ENCODE measurements at places on chromosomes 7 and 10. TPM values are rescaled to one million over a fixed set of nuclear protein-coding genes. Genes with fewer than 3 reads are reported as not detected.

GRCh38 chr10:86362586-86363183, 3.9 kb downstream of the GRID1 start:
- no peak for DNase-seq
- no peak overlapping the region for H3K4me3 ChIP-seq
- no peaks in the 10 kb centered on the region for H3K36me3 ChIP-seq
- peaks cover 22% of the 10 kb centered on the region for H3K4me1 ChIP-seq

DNA sequence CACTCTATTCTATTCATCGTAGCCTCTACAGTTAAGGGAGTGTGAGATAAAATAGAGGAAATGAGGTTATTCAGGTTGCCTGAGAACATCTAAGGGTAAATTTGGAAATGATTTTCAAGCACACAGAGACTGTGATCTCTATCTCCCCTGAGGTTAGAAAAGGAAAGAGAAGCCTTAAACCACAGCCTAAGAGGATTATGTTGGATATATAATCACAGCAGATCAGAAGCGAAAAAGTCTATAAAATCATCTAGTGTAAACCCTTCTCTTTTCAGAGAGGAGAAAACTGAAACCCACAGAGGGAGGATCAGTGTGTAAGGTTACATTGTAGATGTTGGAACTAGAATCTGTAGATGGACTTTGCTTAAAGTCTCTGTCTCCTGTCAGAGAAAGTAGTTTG, 90.6 kb upstream of the SEMA3E start:
- H3K4me3 ChIP-seq: no peak overlapping the region
- H3K4me1 ChIP-seq: no peaks in the 10 kb centered on the region
- H3K27me3 ChIP-seq: no peaks in the 10 kb centered on the region
- no peak for DNase-seq
- H3K27ac ChIP-seq: no peak overlapping the region

The BUB3 gene
- 162 TPM for total RNA-seq

- H3K27ac ChIP-seq: no peak overlapping the region
- no peaks in the 10 kb centered on the region for H3K27me3 ChIP-seq
- DNase-seq: no peak
- no peaks in the 10 kb centered on the region for H3K36me3 ChIP-seq
- no peak overlapping the region for H3K4me3 ChIP-seq
These were observed 22.9 kb upstream of the IFIT2 start for GRCh38 chr10:89278900-89279392.

GRCh38 chr7:108181073-108181985, 51.2 kb upstream of the LAMB4 start:
- no peaks in the 10 kb centered on the region for H3K36me3 ChIP-seq
- H3K27ac ChIP-seq: no peak overlapping the region
- no peaks in the 10 kb centered on the region for H3K27me3 ChIP-seq

The GALNT17 gene
- total RNA-seq: not detected

DNA sequence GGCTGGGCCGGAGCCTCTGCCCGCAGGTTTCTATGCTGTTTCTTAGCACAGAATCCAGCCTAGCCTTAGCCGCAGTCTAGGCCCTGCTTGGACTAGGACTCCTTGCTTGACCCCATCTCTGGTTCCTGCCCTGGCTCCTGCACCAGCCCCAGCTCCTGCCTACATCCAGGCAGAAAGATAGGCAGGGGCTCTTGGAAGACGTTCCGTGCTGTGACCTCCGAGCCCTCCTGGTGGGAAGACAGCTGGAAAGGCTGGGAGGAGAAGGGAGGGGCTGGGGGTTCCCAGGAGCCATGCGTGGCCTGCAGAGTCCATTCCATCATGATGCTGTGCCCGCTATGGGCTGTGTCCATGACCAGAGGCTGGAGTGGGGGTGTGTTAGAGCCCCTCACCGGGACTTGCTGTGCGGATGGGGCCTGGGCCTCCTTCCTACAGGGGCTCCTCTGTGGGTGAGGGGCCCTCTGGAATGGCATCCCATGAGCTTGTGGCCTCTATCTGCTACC, 26.2 kb downstream of the RAMP3 start:
- no peaks in the 10 kb centered on the region for H3K4me1 ChIP-seq
- DNase-seq: no peak
- no peak overlapping the region for H3K27ac ChIP-seq
- no peaks in the 10 kb centered on the region for H3K27me3 ChIP-seq
- no peaks in the 10 kb centered on the region for H3K36me3 ChIP-seq

DNA sequence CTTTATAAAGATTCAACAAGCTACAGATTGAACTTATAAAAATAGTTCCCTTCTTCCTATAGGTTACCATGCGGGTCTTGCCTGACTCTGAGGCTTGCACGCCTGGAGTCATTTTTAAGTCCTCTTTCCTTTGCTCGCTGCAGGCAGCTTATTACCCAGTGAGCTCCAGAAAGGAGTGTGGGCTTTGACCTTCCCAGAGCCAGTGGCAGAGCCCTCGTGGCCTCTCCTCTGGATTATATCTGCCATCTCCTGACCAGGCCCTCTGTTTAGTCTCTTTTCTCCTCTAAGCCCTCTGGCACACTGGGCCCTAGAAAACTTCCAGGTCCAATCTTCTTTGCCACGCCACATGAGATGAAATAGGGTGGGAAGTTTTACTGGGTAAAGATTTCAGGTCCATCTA, 39.9 kb upstream of the EZH2 start:
- H3K4me1 ChIP-seq: peaks cover 13% of the 10 kb centered on the region
- H3K4me3 ChIP-seq: no peak overlapping the region
- H3K36me3 ChIP-seq: no peaks in the 10 kb centered on the region
- no peak for DNase-seq

DNA sequence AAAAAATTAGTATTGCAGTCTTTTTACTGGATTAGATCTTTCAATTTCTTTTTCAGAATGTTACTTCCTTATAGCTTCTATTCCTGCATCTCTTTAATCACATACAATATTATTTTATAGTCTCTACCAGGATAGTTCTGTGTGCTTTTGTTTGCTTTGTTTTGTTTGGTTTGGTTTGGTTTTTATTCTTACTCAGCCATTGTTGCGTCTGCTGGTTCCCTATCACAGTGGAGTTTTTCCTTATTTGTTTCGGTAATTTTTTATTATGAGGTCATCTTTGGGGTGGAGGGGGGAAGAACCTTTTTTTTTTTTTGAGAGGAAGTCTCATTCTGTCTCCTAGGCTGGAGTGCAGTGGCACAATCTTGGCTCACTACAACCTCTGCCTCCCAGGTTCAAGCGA, 9.0 kb upstream of the BAIAP2L1 start:
- no peaks in the 10 kb centered on the region for H3K36me3 ChIP-seq
- H3K27me3 ChIP-seq: no peaks in the 10 kb centered on the region
- DNase-seq: no peak

DNA sequence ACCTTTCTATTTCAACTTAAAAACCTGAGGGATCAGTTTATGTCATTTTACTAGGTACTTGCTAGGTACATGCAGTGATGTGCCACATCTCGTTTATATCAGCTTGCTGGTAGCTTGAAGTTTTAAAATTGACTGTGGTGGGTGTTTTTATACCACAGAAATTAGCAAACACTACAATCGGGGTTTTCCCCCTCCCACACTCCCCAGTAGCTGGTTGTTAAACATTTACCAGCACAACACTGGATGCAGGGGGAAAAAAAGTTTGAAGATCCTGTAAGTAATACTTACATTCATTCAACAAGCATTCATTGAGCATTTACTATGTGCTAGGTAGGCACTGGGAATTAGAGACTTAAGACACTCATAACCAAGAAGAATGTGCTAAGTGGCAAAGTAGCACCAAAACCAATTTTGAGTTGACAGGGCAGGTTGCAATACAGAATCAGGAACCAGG, 32.6 kb downstream of the USP6NL start:
- DNase-seq: no peak
- H3K4me1 ChIP-seq: peaks cover 6% of the 10 kb centered on the region
- no peaks in the 10 kb centered on the region for H3K27me3 ChIP-seq

The PPP1R9A gene
- total RNA-seq: not detected

The SLC26A5 gene
- not detected for total RNA-seq

The HOXA4 gene
- total RNA-seq: 0.19 TPM

- no peaks in the 10 kb centered on the region for H3K27me3 ChIP-seq
- DNase-seq: no peak
- peaks cover 24% of the 10 kb centered on the region for H3K4me1 ChIP-seq
- H3K4me3 ChIP-seq: no peak overlapping the region
- H3K36me3 ChIP-seq: peaks cover 79% of the 10 kb centered on the region
These were observed 78.9 kb downstream of the VOPP1 start for GRCh38 chr7:55493408-55493807.

DNA sequence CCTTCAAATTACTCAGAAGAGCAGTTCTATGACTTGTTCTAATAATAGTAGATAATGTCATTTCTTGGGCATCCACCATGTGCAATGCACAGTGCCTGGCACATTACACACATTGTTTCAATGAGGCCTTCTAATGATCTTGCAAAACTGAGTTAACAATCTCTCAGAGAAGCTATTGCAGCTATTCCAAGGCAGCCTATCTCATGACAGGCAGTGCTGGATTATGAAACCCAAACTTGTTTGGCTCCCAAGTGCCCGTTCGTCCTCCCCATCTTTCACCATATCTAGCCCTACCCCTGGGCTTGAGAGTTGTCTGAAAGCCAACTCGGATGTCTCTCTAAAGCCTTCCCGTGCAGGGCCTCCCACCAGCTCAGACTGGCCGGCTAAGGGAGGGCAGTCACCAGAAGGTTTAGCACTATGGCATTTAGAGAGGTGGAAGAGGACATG, 405.1 kb downstream of the PLXNA4 start:
- DNase-seq: no peak
- H3K4me3 ChIP-seq: no peak overlapping the region
- no peaks in the 10 kb centered on the region for H3K4me1 ChIP-seq
- no peak overlapping the region for H3K27ac ChIP-seq
- no peaks in the 10 kb centered on the region for H3K27me3 ChIP-seq

DNA sequence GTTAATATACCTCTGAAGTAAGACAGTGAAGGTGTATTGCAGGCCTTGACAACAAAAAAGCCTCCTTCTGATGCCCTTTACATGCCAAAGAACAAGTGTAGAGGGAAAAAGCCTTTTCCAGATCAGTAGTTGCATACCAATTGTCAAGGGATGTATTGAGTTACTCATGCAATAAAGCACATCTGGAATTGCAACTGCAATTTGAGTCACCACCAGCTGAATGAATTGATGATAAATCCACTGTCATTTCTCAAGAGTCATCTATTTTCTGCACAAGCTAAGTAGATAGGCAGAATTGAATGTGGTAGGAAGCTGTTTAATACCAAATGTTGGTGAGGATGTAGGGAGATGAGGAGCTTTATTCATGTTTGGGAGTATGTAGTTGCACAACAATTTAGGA, 325.9 kb upstream of the SMIM30 start:
- H3K4me3 ChIP-seq: no peak overlapping the region
- H3K4me1 ChIP-seq: no peaks in the 10 kb centered on the region
- H3K36me3 ChIP-seq: no peaks in the 10 kb centered on the region
- H3K27ac ChIP-seq: no peak overlapping the region
- H3K27me3 ChIP-seq: no peaks in the 10 kb centered on the region
- no peak for DNase-seq

GRCh38 chr10:49273082-49273465, 25.9 kb upstream of the C10orf71 start:
- H3K4me3 ChIP-seq: no peak overlapping the region
- H3K36me3 ChIP-seq: no peaks in the 10 kb centered on the region
- H3K27me3 ChIP-seq: no peaks in the 10 kb centered on the region
- no peak for DNase-seq
- H3K4me1 ChIP-seq: no peaks in the 10 kb centered on the region

All from CD4-positive, alpha-beta memory T cell (primary cell).